M059J (cell line): ENCODE measurements at places on chromosomes 11 and 22.

DNA sequence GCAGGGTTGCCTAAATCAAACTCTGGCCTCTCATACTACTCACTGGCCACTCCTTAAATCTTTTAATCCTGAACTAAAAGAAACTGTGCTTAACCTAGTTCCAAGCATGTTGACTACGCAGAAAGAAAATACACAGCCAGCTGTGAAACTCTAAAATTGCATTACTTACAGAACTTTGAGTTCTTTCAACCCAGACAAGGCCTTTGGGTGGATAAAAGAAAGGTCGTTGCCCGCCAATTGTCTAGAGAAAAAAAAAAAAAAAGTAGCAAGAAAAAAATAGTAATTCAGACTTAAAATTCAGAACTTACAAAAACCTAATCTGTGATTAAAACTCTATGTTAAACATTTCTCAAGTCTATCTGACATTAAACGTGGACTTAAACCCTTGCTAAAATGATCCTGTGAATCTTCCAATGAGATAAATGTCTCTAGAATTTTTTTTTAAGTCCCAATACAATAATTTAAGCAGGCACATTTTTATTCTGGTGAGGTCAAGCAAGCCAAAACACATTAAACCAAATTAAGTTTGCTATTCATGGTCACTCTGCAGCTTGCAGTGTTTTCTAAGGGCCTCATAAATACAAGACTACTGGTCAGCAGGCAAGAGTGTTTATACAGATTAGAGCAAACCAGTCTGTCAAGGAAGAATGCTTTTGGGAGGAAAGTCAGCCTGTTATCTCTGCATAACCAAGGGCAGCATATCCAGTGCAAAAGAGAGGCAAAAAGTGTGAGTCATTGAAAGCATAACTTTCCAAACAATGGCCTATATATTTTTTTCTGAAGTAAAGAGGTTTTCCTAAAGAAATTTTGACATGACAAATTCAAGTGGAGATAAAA lies 29.5 kb upstream of the CCDC34 start:
- peak; percentile 87 for DNase-seq

DNA sequence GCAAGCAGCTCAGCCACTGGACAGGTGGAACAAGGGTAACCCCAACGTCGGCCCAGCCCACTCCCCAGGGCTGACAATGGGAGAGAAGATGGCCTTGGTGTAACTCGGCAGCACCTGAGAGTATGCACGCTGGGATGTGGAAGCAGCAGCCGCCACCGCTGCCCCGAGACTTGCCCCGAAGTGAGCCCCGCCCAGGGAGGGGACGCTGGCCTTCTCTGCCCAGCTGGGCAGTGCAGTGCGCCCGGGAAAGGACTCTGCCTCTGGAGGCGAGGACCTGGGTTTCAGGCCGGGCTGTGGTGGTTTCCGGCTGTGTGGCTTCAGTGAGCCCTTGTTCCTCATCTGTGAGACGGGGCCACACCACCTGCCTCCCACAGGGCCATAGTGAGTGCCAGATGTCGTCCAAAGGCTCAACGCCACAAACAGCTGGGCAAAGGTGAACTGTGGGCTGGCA lies 8.6 kb upstream of the POLDIP3 start:
- DNase-seq: no peak

- no peak for DNase-seq
Observed at GRCh38 chr11:130508913-130509312, 60.5 kb downstream of the ADAMTS15 start.

DNA sequence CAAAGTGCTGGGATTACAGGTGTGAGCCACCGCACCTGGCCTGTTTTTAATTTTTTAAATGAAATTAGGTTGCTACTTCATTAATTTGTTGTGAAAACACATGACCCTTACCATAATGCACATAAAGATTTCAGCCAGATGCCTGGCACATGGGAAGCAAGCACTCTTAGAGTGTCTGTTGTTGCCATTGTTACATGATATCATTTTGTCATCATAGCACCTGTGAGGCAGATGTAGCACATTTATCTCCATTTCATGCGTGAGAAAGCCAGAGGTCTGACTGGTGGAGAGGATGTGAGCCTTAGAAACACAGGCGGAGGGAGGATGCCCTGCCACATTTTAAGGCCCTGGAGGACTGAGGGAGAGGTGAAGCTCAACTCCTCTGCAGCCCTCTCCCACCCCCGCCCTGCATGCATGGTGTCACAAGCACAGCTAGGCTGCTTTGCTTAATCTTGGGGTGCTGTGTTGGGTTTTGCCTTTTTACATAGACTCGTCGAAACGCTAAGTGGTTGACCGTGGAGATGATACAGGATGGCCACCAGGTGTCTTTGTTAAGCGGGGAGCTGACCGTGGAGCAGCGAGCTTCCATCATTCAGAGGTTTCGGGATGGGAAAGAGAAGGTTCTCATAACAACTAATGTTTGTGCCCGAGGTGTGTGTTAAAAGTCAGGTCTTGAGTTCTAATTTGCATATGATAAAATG lies 14.0 kb downstream of the DDX25 start:
- DNase-seq: no peak

DNA sequence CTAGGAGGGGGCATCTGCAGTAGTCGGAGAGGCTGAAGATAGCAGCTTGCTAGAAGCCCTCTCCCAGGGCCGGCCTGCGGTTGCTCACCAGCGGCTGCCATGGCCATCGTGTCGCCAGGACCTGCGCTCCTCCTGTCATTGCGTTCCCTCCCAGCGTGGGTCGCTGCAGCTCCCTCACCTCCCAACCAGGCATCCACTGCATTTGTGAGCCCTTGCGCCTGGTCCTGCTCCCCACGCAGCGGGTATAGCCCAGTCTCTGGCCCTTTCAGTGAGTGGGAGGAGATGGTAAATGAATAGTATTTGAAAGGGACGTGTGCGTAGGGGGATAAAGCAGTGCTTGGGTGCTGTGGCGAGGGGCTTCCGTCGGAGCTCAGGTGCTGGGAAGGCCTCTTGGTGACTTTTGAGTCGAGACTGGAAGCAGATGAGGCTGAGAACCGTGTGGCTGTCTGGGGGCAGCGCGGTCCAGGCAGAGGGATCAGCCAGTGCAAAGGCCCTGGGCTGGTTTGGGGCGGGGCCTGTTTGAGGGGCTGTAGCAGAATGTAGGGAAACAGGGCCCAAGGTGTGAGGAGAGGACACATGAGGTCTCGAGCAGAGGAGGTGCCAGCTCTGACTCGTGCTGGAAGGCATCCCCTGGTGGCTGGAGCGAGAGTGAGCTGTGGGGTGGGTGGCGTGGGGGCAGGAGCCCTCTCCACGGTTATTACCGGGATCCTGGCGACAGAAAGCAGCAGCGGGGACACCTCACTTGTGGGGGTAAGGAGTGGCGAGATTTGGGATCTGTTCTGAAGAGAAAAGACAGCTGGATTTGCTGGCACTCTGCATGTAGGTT lies 39.3 kb downstream of the LRP5 start:
- no peak for DNase-seq

DNA sequence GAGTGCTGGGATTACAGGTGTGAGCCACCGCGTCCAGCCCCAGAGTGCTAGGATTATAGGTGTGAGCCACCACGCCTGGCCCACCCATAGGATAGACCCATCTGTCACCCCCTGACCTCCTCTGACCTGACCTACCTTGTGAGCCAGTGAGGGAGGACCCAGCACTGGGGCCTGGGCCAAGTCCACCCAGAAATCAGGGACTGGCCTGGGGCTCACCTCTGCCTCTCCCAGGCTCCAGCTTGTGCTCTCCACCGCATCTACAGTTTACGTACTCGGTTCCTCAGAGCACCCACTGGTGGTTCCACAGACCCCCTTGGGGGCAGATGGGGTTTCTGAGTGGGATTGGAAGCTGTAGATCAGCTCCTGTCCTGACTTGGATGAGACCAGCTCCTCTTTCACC lies 6.4 kb downstream of the SLC29A2 start:
- no peak for DNase-seq

DNA sequence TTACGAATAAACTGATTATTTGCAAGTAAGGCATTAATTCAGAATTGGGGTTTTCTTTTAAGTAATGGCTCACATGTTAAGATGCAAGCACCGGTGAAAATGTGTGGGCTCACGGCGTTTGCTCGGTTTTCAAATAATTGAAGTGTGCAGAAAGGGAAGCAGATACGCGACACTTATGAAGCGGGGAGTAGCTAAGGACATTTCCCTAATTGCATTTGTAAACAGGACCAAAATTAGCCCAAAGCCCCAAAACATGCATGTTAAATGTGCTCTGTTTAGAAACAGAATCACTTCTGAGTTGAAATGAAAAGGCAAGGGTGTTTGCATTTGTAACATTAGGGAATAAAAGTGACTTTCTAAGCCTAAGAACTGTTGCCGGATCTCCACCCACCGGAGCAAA lies 61.3 kb downstream of the ELFN2 start:
- no peak for DNase-seq

- DNase-seq: peak; percentile 4
Observed at GRCh38 chr11:117878314-117878938, 2.0 kb upstream of the FXYD6 start.

DNA sequence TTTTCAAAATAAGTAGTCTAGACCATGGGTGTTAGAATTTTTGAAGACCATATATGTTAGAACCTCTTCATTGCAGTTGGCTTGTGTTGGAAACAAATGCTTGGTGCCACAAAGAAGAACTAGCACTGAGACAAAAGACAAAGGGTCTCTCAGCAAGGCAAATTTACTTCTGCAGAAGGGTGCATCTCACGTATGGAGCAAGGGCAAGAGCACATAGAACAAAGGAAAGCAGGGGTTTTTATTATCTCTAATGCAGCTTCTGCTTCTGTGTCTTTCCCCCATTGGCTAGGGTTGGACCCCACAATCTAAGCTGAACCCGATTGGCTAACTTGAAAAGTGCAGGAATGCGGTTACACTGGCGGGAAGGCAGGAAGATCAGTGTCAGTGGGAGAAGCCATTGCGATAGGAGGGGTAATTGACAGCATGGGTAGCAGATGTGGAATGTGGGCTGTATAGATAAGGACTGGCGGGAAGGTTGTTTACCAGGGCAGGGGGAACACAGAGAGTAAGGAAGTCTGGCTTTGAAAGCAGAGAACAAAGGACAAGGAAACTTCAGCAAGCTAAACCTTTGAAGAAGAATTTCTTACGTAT lies 9.2 kb upstream of the RBMXL2 start:
- no peak for DNase-seq

GRCh38 chr11:102347462-102348370 lies 702 bp downstream of the BIRC2 start:
- peak; percentile 69 for DNase-seq

- DNase-seq: no peak
Observed at GRCh38 chr22:31215018-31215535, 3.0 kb downstream of the LIMK2 start.
